ENCODE measurements at places on chromosomes 11 and 22. TPM values are rescaled to one million over a fixed set of nuclear protein-coding genes. Genes with fewer than 3 reads are reported as not detected.

GRCh38 chr11:69155302-69156234 lies at the start of gene SMIM38:
TSS of gene SMIM38 (plus strand) at chr11:69155935. CDS start at chr11:69157847, 1,912 bp downstream.
- no peaks in the 10 kb centered on the region for H3K36me3 ChIP-seq
- no peak within 1 kb of the TSS for H3K27ac ChIP-seq
- H3K4me1 ChIP-seq, result peaks cover 45% of the 10 kb centered on the region
- H3K4me3 ChIP-seq, result no peak within 1 kb of the TSS

The CWC15 gene
- total RNA-seq, result 103 TPM

The MUC2 gene
- not detected for total RNA-seq

The KDM4E gene
- not detected for total RNA-seq

DNA sequence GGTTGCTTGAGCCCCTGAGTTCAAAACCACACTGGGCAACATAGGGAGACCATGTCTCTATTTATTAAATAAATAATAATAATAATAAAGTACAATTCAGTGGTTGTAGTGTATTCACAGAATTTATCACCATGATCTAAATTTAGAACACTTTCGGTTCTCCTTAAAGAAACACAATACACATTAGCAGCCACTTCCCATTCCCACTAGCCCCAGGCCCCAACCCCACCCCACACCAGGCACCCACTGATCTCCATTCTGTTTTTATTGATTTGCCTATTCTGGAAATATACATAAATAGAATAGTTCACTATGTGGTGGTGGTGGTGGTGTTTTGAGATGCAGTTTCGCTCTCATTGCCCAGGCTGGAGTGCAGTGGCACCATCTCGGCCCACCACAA lies 45.7 kb downstream of the BCL2L13 start:
- H3K27me3 ChIP-seq, result no peaks in the 10 kb centered on the region
- H3K36me3 ChIP-seq, result no peaks in the 10 kb centered on the region
- H3K4me1 ChIP-seq, result no peaks in the 10 kb centered on the region
- no peak for DNase-seq

The HDAC10 gene
- total RNA-seq, result 5.4 TPM

DNA sequence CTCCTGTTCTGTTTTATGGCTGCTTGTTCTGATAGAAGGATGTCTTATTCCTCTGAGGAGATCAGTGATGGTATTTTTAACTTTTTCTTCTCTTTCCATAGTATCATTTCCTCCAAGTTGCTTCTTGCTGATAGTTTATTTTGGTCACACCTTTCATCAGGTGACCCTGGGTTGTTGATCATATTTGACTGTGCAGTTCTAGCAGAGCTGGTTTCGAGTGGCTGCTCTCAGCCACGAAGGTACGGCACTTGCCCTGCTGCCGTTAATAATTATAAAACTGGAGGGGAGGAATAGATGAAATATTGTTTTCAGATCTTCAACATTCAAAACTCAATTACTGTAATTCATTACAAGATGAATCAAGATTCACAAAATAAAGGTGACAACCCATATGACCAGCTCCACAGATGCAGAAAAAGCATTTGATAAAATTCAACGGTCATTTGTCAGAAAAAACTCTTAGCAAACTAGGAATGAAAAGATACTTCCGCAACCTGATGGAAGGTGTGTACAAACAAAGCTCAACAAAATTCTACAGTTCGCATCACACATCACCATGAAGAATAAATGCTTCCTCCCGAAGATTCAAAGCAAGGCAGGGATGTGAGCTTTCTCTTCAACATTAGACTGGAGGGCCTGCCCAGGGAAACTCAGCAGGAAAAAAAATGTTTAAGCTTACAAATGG lies 59.2 kb upstream of the RTL6 start:
- no peak overlapping the region for H3K4me3 ChIP-seq
- no peak for DNase-seq
- H3K27me3 ChIP-seq, result peaks cover 3% of the 10 kb centered on the region
- no peaks in the 10 kb centered on the region for H3K36me3 ChIP-seq

DNA sequence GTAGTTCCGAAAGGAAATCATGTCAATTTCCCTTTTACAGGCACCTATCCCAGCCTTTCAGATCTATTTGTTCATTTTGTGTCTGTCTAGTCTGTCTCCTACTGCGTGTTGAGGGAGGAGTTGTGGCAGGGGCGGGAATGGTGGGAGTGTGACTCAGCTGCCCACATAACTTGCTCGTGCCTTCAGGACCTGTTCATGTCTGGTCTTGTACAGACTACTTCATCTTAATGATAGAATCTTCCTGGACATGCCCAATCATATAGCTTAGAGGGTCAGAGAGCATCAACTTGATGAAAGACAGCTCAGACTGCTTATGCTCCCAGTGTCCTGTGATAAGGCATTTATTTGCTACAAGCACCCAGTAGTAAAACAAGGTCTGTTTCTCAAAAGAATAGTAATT lies 61.0 kb upstream of the BIRC3 start:
- no peaks in the 10 kb centered on the region for H3K36me3 ChIP-seq
- no peak for DNase-seq
- H3K27ac ChIP-seq, result no peak overlapping the region
- H3K4me3 ChIP-seq, result no peak overlapping the region
- no peaks in the 10 kb centered on the region for H3K27me3 ChIP-seq
- H3K4me1 ChIP-seq, result no peaks in the 10 kb centered on the region

- DNase-seq, result no peak
- H3K36me3 ChIP-seq, result no peaks in the 10 kb centered on the region
- H3K27ac ChIP-seq, result no peak overlapping the region
- H3K4me3 ChIP-seq, result no peak overlapping the region
Observed at GRCh38 chr11:127825183-127825582, 762.2 kb downstream of the ETS1 start.

DNA sequence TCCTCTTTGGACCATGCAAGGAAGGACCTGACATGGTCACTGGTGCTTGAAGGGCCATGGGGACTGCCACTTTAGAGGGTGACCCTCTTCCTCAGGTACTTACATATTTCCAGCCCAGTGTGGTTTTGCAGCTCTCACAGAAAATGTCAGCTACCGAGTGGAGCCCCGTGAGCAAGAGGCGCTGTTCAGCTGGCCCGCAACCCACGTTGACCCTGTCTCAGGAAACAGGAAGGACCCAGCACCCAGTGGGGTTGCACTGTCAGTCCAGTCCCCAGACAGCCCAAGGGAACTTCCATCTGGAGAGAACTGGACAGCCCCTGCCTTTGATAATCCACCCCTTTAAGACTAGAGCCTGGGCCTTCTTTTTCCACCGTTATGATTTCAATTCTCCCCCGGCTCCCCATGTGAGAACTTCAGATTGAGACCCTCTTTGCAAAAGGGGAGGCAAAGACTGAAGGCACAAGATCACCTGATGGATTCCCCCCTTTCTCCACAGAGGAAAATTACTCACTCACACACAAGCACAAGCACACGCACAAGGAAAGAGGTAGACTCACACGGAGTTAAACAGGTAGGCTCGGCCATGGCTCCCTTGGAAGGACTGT lies 3.4 kb downstream of the YPEL4 start:
- H3K36me3 ChIP-seq, result no peaks in the 10 kb centered on the region
- no peak for DNase-seq
- peak overlapping the region; percentile 45 for H3K4me3 ChIP-seq
- peaks cover 91% of the 10 kb centered on the region for H3K4me1 ChIP-seq
